ENCODE measurements at places on chromosomes 1 and 21. TPM values are rescaled to one million over a fixed set of nuclear protein-coding genes. Genes with fewer than 3 reads are reported as not detected.

Gene FMO1
- not detected for total RNA-seq

GRCh38 chr1:210072896-210073504 lies 135.0 kb downstream of the SYT14 start:
- no peak for DNase-seq

GRCh38 chr1:204176049-204176448 lies 9.9 kb upstream of the REN start:
- no peak for DNase-seq

DNA sequence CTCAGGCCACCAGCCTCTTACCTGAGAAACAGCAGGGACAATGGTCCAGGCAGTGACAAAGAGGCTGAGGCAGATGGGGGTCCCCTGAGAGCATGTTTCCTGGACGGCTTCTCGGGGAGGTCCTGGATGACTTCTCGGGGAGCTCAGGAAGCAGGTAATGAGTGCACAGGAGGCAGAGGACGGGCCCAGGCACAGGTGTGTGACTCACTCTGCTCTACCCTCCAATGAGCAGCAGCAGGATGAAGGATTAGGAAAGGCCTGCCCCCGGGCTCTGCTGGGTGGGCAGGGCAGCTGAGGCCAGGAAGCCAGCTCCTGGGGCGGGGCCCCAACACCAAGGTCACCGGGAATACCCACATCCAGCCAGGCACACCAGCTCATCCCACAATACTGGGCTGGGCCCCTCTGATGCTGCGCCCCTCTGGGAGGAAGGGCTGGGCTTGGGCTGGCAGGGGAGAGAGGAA lies 17.2 kb upstream of the PTAFR start:
- DNase-seq: peak; percentile 35

Gene ACKR1
- total RNA-seq: not detected

DNA sequence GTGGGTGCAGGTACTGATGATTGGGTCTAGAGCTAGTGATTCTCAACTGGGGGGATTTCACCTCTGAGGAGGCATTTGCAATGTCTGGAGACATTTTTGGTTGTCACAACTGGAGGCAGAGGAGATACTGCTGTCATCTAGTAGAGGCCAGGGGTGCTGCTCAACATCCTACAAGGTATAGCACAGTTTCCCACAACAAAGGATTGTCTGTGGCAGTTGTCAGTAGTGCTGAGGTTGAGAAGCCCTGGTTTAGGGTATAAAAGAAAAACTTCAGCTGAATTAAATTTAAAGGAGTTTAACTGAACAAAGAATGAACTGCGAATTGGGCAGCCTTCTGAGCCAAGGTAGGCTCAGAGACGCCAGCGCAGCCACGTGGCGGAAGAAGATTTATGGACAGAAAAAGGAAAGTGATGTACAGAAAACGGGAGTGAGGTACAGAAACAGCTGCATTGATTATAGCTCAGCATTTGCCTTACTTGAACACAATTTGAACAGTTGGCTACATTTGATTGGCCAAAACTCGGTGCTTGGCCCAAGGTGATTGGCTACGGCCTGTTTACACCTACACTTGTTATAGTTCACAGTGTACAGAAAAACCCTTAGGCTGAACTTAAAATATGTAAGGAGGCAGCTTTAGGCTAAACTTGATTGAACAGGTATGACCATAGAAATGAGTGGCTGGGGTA lies 40.4 kb downstream of the MPZL1 start:
- DNase-seq: no peak

DNA sequence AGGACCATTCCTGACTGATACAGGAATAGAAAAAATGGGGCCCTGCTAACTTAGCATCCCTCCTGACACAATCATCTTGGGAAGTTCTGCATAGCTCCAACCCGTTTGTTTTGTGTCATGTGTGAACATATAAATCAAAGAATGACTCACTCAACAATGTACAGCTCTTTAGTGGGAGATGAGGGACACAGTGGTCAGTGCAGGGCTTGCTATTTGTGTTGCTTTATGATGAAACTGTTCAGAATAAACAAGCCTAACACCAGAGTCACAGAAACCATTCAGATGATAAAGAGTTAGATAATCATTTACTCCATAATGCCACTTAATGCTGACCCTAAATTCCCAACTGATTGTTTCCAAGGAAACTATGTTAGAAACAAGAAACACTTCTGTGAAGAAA lies 154.2 kb upstream of the ZNHIT6 start:
- DNase-seq: no peak

Gene UROD
- 125 TPM for total RNA-seq
